T-helper 2 cell (primary cell): ENCODE measurements at places on chromosomes 4 and X.

DNA sequence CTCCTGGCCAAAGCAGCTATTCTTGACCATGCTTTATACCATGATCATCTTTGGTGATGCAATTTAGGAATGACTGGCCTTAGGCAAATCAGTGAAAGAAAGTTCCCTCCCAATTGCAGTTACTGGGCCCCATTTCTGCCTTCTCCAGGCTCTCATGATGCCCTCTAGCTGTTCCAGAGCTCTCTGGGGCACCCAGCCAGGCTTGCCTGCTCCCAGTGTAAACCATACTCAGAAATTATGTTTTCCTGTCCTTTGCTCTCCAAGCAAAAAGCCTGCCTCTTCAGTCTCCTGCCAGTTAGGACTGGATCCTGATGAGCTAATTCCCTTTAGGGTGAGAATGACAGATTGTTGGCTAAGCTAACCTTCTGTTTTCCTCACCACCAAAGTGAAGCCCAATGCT, 85.3 kb upstream of the RBPJ start:
- no peak for DNase-seq

- DNase-seq, result no peak
Observed at GRCh38 chr4:176498617-176499256, 179.0 kb downstream of the SPCS3 start.

GRCh38 chr4:7650606-7651385, 216.1 kb upstream of the PSAPL1 start:
- no peak for DNase-seq

DNA sequence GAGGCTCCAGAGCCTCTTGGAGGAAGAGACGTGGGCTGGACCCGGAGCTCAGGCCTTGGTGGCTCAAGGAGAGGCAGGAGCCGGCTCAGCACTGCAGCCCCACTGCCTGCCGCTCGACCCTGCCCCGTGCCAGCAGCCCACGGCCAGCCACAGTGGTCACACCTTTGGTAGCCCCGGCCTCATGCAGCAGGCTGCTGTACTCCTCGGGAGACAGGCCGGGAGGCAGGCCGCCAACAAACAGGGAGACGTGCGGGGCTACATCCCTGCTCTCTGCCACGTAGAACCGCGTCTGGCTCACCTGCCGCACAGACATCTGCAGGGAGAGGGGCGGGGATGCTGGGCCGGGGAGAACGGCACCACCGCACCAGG, 7.6 kb downstream of the DGKQ start:
- DNase-seq, result no peak

DNA sequence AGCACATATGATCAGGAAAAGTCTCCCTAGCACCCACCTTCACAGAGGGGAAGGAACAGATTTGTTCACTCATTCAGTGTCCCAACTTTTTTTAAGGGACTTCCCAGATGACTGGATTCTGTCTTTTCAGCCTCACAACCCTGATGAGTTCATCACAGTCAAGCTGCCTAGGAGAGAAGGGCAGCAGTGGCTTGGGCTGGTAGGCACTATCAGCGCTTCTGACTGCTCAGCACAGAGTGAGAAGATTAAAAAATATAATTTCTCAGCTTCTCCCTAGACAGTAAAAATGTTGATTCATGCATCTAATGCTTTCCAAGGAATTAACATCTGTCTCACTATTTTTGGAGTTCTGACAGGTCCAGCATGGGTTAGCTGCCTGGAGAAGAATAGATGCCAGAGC, 328.2 kb downstream of the DTHD1 start:
- no peak for DNase-seq

DNA sequence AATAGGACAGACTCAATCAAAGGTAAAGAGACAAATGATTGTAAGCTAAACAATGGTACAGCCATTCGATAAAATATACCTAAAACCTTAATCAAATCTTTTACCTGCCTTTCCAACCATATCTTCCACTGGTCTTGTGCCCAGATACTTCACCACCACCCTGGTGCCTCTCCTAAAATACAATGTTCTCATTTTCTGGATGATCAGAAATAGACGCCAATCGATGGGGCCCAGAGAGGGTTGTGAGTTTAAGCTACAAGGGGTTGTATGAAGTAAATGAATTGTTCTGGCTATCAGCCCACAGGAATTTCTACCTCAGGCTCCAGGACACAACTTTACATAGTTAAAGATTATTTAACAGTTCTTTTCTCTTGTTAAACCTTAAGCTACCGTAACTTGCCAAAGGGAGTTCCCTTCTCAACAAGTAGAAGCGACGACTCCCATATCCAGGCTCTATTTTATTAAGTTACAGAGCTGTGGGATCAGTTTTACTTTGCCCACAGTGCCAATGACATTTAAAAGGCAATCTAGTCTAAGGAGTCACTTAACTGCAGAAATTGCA, 99.1 kb downstream of the CHRNA9 start:
- no peak for DNase-seq

- DNase-seq, result no peak
Observed at GRCh38 chr4:45668128-45668527, 455.7 kb downstream of the GABRG1 start.

DNA sequence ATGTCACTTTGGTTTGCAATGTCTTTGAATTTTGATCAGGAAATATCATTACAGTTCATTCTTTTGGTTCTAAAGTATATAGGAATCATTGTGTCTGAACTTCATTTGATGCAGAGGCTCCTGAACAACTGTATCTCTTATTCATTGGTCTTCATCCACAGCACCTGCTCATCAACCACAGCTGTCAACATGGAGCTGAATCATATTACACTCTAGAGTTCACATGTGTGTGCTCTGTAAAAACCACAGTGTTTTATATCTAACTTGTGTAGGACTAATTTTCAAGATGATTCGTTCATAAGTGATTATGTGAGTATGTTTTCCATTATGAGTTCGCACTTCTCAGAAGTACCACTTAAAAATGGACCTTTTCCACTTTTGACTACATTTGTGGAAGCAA, 643.3 kb upstream of the FAM241A start:
- DNase-seq, result no peak

GRCh38 chr4:3711183-3712111, 54.7 kb upstream of the ADRA2C start:
- no peak for DNase-seq

GRCh38 chr4:47084111-47084510, 52.7 kb downstream of the GABRB1 start:
- DNase-seq, result no peak

DNA sequence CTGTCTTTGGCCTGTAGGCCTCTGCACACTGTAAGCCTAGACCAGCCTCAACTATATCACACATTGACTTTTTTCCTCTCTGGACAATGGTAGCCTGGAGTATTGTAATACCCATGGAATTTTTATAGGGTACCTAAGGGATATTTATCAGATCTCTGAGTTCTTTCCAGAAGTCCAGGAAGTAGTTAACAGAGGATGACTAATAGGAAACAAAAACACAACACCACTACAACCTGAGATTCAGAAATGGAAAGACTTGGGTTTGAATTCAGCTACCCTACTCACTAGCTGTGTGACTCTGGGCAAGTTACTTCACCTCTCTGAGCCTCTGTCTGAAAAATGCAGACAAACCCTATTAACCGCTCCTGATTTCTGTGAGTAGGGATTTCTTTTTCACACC, 7.7 kb upstream of the STX18 start:
- no peak for DNase-seq

- no peak for DNase-seq
Observed at GRCh38 chr4:163482190-163482589, 8.6 kb upstream of the TKTL2 start.

DNA sequence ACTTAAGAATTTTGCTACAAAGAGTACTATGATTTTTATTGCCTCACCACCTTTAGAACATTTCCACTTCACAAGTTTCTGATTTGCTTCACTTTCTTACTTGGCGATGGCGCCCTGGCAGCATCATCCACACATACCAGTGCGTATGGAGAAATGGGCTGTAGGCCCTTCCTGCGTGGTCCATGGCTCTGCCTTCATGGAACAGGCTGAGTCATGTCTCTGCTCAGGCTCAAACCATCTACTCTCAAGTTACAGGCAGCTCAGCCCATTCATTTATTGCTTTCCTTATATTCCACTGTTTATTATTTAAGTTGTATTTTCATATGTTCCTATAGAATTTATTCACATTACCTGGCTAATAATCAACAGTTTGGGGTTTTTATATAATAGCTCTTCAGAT, 21.1 kb downstream of the CASP3 start:
- no peak for DNase-seq

DNA sequence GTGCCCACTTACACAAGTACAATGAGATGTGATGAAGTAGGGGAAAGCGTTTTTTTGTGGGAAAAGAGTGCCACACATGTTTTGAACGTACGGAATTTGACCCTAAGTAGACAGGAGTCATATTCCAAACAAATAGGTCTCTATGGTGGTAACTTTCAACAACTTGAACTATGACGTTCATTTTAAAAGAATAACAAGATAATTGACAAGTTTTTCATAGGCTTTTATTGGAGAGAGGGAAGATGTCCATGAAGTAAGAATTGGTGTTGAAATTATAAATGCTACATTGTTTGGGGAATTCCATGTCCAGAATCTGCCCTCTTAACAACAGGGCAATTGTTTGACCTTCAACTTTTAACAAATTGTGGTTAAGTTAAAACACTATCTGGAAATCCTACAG, 126.5 kb downstream of the GASK1B start:
- no peak for DNase-seq

- DNase-seq, result no peak
Observed at GRCh38 chrX:56000174-56000573, 232.0 kb upstream of the KLF8 start.

GRCh38 chr4:112057470-112057869, 87.8 kb upstream of the FAM241A start:
- DNase-seq, result no peak

DNA sequence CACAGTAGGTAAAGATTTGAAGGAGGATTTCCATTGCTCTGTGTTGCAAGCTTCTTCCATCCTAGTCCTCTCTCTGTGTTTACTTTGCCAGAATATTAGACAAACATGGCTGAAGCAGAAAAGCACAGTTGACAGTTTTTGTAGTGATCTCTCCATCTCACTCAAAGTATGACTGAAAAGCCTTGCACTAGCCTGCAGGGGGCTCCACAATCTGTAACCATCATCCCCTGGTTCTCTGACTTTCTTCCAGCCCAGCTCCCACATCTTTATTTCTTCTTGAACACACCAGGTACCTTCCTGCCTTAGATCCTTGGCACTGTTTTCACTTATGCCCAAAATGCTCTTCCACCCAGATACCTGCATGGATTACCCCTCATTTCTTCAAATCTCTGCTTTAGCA, 34.1 kb upstream of the HHIP start:
- DNase-seq, result no peak

DNA sequence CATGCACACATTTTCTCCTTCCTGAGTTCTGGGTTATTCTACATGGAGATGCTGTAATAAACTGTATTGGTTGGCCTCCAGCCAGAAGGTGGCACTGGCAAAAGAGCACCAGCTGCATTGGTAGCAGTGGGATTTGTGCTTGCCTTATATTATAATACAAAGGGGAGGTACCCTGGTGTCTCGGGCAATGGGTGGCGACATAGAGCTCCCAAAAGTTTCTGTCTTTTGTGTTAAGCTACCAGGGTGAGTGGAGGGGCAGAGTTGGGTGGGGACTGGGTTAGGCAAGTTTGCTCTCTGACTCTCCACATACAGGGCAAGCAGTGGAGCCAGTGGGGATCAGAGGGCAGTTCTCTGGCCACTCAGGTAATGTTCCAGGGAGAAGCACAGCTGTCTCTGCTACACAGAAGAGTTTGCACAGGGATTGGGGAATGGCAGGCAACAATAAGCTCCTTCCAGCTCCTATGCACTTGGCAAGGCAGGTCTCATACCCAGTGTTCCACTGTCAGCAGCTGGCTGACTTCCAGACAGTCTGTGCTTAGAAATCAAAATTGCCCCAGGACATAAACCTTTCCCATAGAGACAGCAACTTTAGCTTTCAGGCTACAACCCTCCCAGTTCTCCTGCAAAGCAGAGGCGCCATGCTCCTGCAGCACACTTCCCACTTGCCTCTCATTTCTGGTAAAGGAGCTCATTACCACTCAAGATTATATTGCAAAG, 463.9 kb upstream of the PCDH7 start:
- no peak for DNase-seq

DNA sequence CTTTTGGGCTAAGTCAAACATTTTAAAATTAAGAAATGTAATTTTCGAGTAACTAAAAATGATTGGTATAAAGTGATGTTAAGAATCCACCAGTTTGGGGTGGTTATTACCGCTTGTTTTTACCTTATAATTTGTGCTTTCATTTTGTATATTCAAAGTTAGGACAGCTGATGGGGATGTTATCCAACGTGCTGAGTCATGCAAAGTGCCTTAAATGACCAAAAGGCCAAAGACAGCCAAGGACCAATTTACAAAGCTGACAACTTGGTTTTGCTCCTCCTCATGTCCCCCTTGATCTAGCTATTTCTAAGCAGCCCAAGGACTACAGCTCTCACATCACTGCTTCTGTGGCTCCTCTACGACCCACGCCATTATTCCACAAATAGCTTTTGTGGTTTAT, 181.4 kb upstream of the PCDH7 start:
- DNase-seq, result no peak
